ENCODE measurements at places on chromosomes 16 and 17.
A peak's percentile ranks its signal among the peaks of the same experiment; 100 is the strongest.

DNA sequence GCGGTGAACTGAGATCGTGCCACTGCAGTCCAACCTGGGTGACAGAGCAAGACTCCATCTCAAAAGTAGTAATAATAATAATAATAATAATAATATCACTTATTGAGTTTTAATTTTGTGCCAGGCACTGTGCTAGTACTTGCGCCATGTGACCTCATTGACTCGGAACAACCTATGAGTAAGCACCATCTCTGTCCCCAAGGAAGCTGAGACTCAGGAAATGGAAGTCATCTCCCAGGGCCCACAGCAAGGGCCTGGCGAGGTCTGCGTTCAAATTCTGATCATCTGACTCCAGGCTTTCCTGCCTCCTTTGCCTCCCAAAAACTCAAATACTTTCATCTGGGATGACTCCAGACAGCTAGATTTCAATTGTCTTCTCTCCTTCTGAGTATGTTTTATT, 162.9 kb downstream of the SEC14L1 start:
- DNase-seq: peak; percentile 61

- no peak for DNase-seq
These were observed 49.6 kb upstream of the AMZ2 start for GRCh38 chr17:68197997-68198930.

DNA sequence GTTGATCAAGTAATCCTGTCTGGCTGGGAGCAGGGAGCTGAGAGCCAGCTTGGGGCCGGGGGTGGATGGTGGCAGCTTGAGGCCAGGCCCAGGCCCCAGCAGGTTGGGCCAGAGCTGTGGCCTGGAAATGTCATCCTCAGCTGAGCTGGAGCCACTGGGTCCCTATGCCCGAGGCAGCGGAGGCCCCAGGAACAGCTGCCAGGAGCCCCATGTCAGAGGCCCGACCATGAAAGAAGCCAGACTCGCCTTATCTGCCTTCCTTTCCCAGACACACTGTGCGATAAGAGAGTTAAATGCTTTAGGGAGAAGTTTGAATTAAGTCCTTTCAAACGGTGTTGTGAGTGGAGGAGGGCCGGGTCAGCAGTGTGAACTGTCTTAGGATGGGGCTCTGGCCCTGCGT, 3.5 kb downstream of the SMTNL2 start:
- no peak for DNase-seq

- peak; percentile 70 for DNase-seq
These were observed 29.0 kb upstream of the HOXB13 start for GRCh38 chr17:48757524-48757961.

GRCh38 chr16:10871157-10871991, 5.6 kb upstream of the CIITA start:
- peak; percentile 92 for DNase-seq

DNA sequence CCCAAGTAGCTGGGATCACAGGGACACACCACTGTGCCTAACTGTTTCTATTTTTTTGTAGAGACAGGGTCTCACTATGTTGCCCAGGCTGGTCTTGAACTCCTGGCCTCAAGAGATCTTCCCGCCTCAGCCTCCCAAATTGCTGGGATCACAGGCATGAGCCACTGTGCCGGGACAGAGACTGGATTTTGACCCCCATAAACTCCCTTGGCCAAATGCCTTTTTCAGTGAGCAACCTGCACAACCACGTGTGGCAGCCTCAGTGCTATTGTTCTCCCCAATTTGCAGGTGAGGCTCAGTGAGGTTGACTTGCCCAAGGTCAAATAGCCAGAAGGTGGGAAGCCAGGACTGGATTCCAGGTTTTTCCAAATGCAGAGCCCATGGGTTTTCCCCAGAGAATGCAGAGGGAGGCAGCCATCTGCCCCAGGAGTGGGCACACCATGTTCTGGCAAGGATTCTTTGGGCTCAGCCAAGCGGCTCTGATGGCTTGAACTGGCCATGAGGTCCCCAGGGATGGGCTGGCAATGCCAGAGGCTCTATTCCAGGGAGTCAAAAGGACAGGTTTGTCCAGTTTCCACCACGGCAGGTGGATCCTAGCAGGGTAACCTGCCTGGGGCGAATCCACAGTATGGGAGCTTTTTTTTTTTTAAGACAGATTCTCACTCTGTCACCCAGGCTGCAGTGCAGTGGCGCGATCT, 1.8 kb downstream of the IL27 start:
- DNase-seq: no peak

- peak; percentile 18 for DNase-seq
These were observed 233.5 kb upstream of the RPL38 start for GRCh38 chr17:73969956-73970355.

GRCh38 chr16:53100131-53100748, 45.4 kb downstream of the CHD9 start:
- DNase-seq: no peak

DNA sequence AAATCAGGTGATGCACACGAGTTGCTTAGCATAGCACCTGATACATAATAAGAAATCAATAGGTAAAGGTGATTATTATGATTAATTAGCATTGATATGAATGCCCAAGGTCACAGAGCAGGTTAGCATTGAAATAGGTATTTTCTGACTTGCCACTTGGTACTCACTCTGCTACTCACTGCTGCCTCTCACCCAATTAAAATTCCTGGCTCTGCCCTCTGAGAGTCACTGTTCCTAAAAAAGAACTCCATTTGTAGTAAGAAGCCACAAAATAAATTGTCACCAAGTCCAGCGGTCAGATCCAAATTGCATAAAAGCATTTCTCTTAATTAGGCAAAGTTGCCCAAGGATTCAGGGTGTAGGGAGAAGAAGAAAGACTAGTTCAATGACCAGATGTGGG, 8.9 kb upstream of the GRIN2A start:
- DNase-seq: no peak

- DNase-seq: no peak
These were observed at the start of gene GALR2 for GRCh38 chr17:76074390-76075363. Gene GALR2 (plus strand): TSS chr17:76074781. CDS start chr17:76074884, 103 bp downstream.

GRCh38 chr16:81329947-81330346, 15.2 kb downstream of the GAN start:
- no peak for DNase-seq

DNA sequence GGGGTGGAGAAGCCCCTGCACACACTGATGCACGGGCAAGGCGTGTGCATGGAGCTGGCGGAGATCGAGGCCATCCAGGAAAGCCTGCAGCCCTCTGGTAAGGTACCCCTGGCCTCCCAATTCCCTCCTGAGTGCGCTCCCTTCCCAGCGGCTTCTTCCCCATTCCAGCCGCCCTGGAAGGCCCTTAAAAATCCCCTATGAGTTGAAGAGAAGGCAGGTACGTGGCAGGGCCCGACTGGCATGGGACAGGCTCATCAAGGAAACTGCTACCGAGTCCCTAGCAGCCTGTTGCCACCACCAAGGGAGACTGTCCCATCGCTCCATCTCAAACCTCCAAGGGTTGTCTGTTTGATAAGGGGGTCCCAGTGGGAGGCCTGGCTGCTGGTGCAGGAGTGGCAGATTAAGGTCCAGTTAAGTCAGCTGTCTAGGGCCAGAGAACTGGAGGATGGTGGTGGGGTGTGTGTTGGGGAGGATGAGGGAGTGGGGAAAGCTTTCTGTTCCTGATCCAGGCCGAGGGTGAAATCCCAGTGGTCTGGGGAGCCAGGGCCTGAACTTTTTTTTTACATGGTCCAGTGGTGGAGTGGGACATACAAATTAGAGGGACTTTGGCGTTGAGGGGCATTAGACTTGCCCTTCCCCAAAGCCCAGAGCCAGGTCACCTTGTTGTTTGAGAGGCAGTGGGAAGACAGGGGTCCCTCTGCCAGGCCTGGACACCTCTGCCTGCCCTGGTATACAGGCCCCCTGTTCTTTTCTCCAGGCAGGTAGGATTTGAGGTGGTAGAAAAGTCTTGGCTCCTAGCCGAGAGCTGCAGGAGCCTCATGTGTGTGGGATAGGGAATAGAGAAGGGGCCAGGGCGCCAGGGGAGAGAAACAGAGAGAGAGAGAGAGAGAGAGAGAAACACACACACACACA, 994 bp downstream of the IGFBP4 start:
- DNase-seq: no peak

DNA sequence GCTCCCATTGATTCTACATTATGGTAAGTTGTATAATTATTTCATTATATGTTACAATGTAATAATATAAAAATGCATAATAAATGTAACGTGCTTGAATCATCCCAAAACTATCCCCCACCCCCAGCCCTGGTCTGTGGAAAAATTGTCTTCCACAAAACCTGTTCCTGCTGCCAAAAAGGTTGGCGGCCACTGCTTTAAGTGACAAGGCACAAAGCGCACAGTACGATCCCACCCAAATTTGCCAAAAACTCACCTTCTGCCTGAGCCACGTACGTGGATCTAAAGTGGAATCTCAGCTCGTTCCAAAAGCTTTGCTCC, 14.5 kb downstream of the CYB561 start:
- DNase-seq: no peak

GRCh38 chr17:55693254-55694216, 29.1 kb downstream of the TMEM100 start:
- peak; percentile 34 for DNase-seq

DNA sequence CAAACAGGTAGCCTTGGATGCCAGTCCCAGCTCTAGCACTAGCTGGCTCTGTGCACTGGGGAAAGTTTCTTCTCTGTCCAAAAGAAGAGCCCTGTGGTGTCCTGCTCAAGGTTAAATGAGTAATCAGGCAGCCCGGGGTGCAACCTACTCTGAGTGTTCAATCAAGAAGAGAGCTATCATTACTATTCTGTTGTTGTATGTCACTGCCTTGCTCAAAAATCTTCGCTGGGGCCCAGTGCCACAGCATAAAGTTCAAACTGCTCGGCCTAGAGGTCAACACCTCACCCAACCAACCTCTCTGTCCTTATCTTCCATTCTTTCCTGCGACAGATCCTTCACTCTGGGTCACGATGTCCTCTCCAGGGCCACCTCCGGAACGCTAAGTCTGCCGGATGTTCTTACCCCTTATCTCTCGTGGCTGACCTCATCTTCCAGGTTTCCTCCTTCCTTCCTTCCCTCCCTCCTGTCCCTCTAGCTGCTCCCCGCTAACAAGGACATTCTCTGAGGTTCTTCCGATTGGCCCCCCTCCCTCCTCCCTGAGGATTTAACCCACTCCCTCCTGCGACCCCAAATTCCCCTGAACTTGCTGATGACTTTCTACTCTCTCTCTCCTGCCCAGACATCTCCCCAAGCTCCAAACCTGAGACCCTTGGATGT, 4.4 kb downstream of the FDXR start:
- no peak for DNase-seq

Measured in AG10803 (cell line).